ENCODE measurements at places on chromosomes 13 and 19. TPM values are rescaled to one million over a fixed set of nuclear protein-coding genes. Genes with fewer than 3 reads are reported as not detected.

DNA sequence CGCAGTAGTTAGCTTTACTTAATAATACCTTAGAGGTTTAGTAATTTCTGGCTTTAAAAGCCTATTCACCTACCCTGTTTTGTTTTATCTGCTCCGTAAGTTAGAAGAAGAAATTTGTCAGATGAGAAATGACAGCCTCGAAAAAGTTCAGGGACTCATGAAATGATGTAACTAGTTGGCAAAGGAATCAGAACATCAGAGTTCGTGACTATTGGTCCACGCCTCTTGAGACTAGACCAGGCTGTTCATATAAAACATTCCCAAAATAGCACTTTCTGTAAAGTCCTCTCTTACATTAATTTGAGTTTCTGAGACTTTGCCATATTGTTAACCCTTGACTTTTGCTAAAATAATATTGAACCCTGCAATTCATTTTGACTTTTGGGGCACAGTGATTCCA lies 92.0 kb downstream of the HS6ST3 start:
- no peak for DNase-seq

DNA sequence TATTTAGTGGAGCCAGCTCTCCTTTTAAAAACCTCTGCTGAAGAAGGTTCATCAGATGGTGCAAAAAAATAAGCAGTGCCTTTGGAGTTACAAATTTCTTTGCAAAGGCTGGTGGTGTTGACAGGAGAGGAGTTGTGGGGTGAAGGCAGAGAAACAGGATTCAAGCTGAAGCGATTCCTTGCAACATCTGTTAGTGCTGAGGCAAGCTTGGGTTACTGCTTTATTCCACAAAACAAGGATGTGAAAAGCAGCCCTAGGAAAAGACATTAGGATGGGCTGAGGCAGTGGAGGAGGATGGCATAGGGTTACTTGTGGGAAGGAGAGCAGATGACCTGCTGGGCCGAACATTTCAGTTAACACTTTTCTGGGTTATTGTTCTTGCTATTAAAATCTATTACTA lies 390.7 kb downstream of the DLEU7 start:
- no peak for DNase-seq

The ERF gene
- 134 TPM for total RNA-seq

The MIDN gene
- 125 TPM for total RNA-seq

GRCh38 chr13:82678052-82678451 lies 1204.2 kb downstream of the SLITRK1 start:
- DNase-seq: no peak

GRCh38 chr19:28487999-28488398 lies 725.0 kb downstream of the UQCRFS1 start:
- no peak for DNase-seq

DNA sequence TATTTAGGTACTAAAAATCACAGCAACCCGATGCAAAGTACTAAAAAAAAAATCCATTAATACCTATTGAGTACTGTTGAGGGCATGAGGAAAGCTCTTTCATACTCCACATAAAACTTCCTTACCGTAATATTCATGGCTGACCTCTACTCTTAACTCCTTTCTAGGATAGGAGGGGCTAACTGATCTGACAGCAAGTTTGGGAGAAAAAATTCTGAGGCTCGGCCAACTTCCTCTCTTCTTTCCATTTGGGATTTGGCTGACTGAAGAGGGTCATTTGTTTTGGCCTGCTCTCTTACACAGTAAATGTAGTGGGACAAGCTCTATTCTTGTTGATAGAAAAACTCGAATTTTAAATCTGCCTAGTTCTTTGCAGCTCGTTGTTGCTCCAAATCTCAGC lies 9.4 kb upstream of the USPL1 start:
- no peak for DNase-seq

DNA sequence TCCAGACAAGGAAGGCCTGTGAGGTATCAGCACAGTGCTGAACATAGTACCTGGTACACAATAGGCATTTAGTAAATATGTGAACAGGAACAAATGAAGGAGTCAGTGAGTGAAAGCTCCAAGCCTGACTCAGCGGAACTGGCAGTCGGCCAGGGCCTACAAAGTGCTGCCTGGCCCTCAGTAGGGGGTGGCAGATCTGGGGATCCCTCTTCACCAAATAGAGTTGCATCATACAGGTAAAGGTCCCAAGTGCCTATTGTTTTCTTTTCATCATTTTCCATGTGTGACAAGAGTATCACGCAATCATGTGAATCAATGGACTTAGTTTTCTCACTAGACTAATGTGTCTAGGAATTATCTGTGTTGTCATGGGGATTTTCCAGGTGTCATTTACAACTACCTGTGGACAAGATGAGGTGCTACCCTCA lies 9.2 kb downstream of the CYP2B6 start:
- DNase-seq: no peak

- DNase-seq: no peak
These were observed 54.9 kb downstream of the SIAH3 start for GRCh38 chr13:45796426-45797235.

The ZNF160 gene
- 30.6 TPM for total RNA-seq

- no peak for DNase-seq
These were observed 11.4 kb downstream of the TPGS1 start for GRCh38 chr19:518598-519231.

- DNase-seq: no peak
These were observed 11.0 kb downstream of the PNMA8B start for GRCh38 chr19:46484656-46485055.

GRCh38 chr19:13691569-13692435 lies 72.5 kb upstream of the MRI1 start:
- no peak for DNase-seq

The SIGLEC5 gene
- total RNA-seq: not detected
